Fibroblast of skin of right quadriceps (primary cell): ENCODE measurements at places on chromosomes 3 and 15.

DNA sequence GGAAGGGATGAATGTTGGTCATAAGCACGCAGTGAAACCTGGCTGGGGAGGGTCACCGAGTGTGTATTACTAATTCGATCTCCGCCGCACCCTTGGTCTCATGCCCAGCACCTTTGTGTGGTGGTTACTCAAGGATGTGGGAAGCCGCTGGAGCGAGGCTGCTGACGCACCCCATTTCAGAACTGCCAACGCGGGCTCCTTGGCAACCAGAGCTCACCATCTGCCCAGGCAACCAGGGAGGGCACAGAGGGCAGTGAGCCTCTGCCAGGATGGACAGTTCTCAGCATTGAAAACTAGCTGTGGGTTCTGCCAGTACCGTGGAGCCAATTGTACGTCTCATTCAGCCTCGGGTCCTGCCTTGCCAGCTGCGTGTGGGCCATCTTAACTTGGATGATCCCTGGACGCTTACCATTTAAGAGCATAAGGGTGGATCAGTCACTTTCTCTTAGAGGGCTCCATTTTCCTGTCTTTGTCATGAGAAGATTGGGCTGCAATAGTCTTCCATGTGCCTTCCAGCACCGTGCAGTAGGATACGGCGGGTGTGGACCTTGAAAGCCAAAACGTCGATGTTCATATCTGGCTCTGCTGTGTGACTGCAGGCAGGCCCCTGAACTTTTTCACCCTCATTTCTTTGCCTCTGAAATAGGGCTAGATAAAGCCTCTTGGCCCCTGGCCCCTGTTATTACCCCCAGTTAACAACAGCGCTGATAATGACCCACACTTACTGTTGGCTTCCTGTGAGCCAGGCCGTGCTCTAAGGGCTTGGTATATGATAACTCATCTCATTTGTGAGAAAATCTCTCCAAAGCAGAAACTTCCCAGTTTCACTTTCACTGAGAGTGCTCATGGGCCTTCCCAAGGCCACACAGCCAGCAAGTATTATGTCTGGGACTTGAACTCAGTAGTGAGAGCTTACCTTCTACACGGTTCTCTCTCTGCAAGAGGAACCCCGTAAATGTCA is 238.8 kb downstream of the OPA1 start:
- no peak for DNase-seq

DNA sequence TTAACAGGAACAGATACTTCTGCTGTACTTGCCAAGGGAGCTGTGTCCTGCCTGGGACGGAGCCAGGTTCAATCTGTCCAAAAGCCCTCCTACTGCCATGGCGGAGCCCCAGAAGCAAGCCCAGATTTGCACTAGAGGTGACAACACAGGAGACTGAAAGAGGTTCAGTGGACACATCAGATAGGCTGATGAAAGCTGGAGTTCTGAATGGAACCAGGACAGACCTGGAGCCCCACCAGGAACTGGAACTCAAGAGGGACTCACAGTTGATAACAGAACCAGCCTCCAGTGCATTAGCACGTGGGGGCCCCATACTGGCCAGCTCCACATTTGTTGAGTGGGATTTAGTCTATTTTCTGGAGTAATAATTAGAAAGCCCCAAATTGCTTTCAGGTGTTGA is 315.5 kb downstream of the ARRDC4 start:
- no peak for DNase-seq

- DNase-seq: no peak
These were observed 151.1 kb downstream of the ADAMTS17 start for GRCh38 chr15:100190675-100191074.

DNA sequence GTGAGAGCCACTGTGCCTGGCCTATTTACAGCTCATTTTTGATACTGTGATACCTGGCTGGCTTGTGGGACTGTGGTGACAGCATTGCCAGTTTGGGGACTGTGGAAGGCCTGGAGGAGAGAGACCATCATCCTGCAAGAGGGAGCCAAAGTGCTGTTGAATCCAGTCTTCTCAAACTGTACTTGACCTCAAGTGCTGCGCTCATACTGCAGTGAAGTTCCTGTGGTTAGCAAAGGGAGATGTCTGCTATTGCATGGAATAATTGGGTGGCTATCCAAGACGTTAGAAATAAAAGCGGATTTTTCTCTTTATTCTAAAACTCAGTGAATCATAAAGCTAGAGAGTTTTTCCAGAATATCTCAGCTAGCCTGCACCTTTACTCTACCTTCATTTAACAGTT is 83.4 kb downstream of the CCK start:
- DNase-seq: peak; percentile 44

- DNase-seq: no peak
These were observed 2.6 kb downstream of the ITIH1 start for GRCh38 chr3:52779837-52780585.
